ENCODE measurements at places on chromosomes 4 and X. TPM values are rescaled to one million over a fixed set of nuclear protein-coding genes. Genes with fewer than 3 reads are reported as not detected.

DNA sequence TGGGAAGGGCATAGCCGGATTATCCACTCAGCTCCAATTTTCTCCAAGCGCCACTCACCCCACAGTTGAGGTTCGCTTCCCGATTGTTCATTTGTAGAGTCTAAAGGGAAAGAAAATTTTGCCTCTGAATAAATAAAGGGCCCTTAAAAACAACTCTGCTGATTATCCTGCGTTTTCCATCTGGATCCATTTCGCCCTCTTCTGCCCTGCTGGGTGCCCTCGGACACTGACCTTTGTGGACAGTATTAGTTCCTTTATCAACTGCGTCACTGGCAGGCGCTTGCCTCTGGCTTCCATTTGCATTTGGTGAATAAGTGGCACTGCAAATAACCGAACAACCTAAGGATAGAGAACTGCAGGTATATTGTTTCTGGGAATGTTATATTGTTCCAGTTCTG, 10.1 kb downstream of the GSX2 start:
- DNase-seq, result no peak

- DNase-seq, result no peak
Observed at GRCh38 chrX:129613596-129613995, 41.2 kb downstream of the APLN start.

- DNase-seq, result no peak
Observed at GRCh38 chr4:16025268-16025667, 58.6 kb downstream of the PROM1 start.

PPP1R2C gene
- total RNA-seq, result not detected

Data from IMR-90 (cell line).